NCI-H2171 (cell line): ENCODE measurements at places on chromosomes 11 and 22.

DNA sequence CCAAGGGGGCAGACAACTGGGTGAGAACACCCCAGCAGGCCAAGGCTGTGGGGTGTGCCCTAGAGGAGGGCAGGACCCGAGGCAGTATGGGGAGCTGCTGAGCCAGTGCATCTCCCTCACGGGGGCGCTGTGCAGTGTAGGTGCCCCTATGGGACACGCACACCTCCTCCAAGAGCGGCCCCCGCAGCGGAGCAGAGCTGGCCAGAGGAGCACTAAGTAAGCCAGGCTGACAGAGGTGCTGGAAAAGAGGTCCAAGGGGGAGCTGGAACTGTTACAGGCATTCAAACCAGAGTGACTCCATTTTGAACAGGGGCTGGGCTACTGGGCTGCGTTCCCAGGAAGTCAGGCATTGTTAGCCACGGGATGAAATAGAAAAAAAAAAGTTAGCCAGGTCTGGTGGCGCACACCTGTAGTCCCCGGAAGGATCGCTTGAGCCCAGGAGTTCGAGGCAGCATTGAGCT is 41.8 kb downstream of the TST start:
- DNase-seq: no peak

- DNase-seq: no peak
Measured at GRCh38 chr22:30685178-30685577, 9.5 kb upstream of the OSBP2 start.

DNA sequence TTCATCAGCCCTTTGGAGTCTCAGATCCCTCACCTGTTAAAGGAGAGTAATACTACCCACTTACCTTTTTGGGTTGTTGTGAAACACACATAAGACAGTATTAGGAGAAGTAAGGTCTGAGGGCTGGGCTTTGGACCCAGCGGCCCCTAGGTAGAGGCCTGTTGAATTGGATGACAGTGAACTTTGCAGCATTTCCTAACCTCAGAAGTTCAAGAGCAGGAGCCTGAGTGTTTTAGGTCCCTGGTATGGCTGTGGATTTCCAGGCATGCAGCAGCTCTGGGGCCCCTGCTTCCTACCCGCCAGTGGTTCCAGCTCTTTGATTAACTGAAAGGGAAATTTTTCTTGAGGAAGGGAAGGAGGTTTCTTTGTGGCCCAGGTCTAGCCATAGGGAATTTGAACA is 58.9 kb downstream of the TEAD1 start:
- DNase-seq: no peak

DNA sequence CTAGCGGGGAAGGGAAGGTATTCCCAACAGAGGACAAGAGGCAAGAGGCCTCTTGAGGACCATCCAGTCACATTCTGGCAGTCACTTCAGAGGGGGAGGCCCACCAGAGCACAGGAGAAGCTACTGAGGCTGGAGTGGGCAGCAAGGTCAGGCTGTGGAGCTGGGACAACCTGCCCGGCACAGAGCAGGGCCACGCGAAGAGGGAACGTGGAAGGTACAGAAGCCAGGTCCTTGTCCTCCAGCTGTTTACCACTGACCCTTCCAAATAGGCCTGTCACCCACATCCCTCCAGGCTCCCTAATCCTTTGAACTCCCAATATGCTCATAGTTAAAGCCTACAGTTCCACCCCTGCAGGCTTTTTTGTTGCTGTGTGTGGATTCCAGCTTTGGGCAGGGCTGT is 76.9 kb downstream of the IGLL1 start:
- DNase-seq: no peak

- no peak for DNase-seq
Measured at GRCh38 chr11:11628651-11629050, 6.8 kb upstream of the GALNT18 start.

GRCh38 chr22:38740754-38741153 is 15.0 kb downstream of the SUN2 start:
- DNase-seq: no peak

DNA sequence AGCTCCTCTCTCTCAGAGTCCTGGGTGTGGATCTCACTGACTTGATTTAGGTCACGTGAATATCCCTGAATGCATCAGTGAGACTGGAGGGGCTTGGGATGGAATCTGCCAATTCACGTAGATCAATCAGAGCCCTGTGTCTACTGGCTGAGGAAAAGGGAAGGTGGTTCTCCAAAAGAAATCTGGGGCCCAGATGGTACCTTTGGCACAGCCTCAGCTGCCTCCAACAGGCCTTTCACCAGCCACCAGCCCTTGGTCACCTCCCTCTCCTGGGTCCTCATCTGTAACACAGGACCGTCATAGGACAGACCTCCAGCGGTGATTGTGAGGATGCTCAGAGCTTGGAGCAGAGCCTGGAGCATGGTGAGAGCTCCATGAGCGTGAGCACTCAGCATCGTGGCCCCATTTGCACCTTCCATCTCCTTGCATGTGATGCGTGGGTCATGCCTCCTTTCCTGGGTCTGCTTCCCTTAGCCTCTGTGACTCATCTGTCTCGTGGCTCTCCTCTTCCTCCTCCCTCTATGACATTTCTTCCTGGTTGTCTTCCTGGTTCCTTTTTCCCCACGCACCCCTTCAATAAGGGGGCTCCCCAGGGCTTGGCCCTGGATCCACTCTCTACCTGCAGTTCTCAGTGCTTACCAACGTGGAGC is 7.5 kb upstream of the MIEF1 start:
- no peak for DNase-seq
